Spinal cord (tissue), 10 donors: ENCODE measurements at places on chromosomes 2 and 18. TPM values are rescaled to one million over a fixed set of nuclear protein-coding genes. Genes with fewer than 3 reads are reported as not detected.

The BOLL gene
- not detected for total RNA-seq

The RGPD3 gene
- total RNA-seq: 0.50 TPM

The ATP6V1C2 gene
- total RNA-seq: 0.77 TPM

The NFE2L2 gene
- 87.9 TPM for total RNA-seq

The LRATD1 gene
- 15.8 TPM for total RNA-seq

The PROKR1 gene
- 2.2 TPM for total RNA-seq

The TCF7L1 gene
- total RNA-seq: 6.5 TPM

The CRYGD gene
- total RNA-seq: 0.83 TPM

GRCh38 chr2:12560618-12561017 lies 156.1 kb upstream of the TRIB2 start:
- no peaks in the 10 kb centered on the region for H3K4me1 ChIP-seq
- no peaks in the 10 kb centered on the region for H3K27me3 ChIP-seq
- no peak overlapping the region for H3K27ac ChIP-seq
- DNase-seq: no peak
- H3K4me3 ChIP-seq: no peak overlapping the region

GRCh38 chr2:152924219-152924618 lies 205.8 kb downstream of the ARL6IP6 start:
- H3K4me1 ChIP-seq: peaks cover 5% of the 10 kb centered on the region
- H3K4me3 ChIP-seq: no peak overlapping the region
- H3K27ac ChIP-seq: no peak overlapping the region

GRCh38 chr18:37935086-37935485 lies 369.5 kb upstream of the CELF4 start:
- H3K27ac ChIP-seq: no peak overlapping the region
- H3K27me3 ChIP-seq: no peaks in the 10 kb centered on the region
- DNase-seq: no peak
- no peak overlapping the region for H3K4me3 ChIP-seq

DNA sequence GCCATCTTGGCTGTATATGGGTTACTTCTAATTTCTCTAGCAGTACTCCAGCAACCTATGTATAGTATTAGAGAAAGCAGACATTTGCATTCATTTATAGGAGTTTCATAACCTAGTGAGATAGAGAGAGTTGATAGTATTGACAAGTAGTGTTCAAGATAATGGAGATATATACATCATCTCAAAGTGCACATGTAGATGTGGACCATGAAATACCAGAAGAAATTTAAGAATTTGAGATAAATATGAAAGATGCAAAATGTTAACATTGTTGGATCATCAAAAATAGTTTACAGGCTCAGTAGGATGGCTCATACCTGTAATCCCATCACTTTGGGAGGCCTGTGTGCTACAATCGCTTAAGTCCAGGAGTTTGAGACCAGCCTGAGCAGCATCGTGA lies 243.0 kb downstream of the MBD5 start:
- H3K4me3 ChIP-seq: no peak overlapping the region
- no peaks in the 10 kb centered on the region for H3K4me1 ChIP-seq
- peaks cover 2% of the 10 kb centered on the region for H3K36me3 ChIP-seq
- DNase-seq: no peak

DNA sequence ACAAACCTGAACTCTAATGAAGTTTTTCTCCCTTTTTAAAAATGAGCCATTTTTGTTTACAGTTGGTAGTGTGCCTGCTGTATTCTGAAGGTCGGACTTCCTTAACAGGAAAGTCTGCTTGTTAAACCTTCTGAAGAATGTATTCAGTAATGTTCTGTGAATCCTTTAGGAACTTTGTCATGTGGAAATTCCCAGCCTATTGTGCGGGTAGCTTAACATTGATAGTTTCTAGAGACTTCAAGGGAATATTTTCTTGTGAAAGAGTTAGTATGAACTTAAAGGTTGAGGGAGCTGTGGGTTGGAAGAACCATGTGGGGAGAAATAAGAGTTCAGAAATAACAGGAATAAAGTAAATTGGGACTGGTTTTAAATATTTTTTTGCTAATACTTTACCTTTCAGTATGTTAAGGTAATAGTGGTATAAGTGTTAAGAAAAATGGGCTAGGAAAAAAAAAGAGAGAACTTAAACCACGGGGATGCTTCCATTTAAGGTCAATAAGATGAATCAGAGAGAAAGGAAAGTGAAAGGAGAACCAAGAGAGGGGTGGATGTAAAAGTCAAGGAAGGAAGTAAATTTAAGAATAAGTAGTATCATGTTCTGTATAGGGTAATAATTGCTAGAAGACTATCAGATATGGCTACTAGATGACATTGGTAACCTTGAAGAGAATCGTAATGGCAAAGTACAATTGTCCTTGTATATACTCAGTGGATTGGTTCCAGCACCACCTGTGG lies 90.5 kb downstream of the PMS1 start:
- no peak for DNase-seq
- no peak overlapping the region for H3K4me3 ChIP-seq
- H3K4me1 ChIP-seq: no peaks in the 10 kb centered on the region
- H3K27me3 ChIP-seq: no peaks in the 10 kb centered on the region
- peaks cover 7% of the 10 kb centered on the region for H3K36me3 ChIP-seq

GRCh38 chr2:228987441-228988155 lies 283.5 kb downstream of the PID1 start:
- H3K4me3 ChIP-seq: no peak overlapping the region
- H3K27me3 ChIP-seq: no peaks in the 10 kb centered on the region
- H3K4me1 ChIP-seq: no peaks in the 10 kb centered on the region
- H3K27ac ChIP-seq: no peak overlapping the region

GRCh38 chr2:11393711-11394236 lies 49.3 kb upstream of the ROCK2 start:
- H3K27me3 ChIP-seq: no peaks in the 10 kb centered on the region
- H3K27ac ChIP-seq: peak overlapping the region; percentile 57
- no peaks in the 10 kb centered on the region for H3K36me3 ChIP-seq
- H3K4me1 ChIP-seq: peaks cover 44% of the 10 kb centered on the region
- no peak overlapping the region for H3K4me3 ChIP-seq
- no peak for DNase-seq

DNA sequence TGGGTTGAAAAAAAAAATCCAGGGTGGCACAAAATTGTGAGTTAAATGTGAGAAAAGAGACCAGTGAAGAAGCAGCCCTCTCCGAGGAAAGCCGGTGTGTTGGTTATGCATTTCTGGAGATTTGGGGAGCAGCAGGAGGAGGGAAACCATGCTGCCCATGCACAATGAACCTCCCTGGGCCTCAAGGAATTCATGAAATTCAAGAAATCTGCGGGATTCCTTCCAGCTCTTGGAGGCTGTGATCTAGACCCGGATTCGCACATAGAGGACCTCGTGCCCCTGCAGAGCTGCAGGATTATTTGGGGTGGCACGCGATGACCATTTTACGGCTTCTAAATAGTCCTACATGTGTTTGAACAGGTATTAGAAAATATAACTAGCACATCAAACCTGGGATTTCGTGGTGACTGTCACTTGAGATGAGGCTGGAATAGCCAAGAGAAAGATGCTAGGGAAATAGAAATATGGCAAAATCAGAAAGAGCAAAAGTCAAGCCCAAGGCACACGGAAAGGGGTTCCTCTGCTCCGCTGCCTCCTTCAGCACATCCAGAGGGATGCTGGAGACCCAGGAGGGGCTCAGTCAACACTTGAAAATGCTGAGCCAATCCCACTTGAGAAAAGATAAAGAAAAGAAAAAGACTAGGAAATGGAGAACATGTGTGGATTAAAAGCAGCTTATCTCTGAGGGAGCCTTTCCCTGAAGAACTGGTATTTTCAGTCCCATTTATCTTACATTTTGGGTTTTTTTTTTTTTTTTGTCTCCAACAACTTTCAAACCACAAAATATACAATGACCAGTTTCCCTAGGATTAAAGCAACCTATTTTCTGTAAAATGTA lies 22.0 kb downstream of the KCTD1 start:
- no peak overlapping the region for H3K4me3 ChIP-seq
- H3K27me3 ChIP-seq: no peaks in the 10 kb centered on the region
- H3K27ac ChIP-seq: no peak overlapping the region
- peaks cover 3% of the 10 kb centered on the region for H3K4me1 ChIP-seq

GRCh38 chr2:18585526-18585925 lies 3.8 kb downstream of the NT5C1B start:
- H3K4me1 ChIP-seq: no peaks in the 10 kb centered on the region
- no peak for DNase-seq
- H3K4me3 ChIP-seq: no peak overlapping the region
- H3K36me3 ChIP-seq: no peaks in the 10 kb centered on the region
- no peaks in the 10 kb centered on the region for H3K27me3 ChIP-seq
- no peak overlapping the region for H3K27ac ChIP-seq

- peak overlapping the region; percentile 40 for H3K4me3 ChIP-seq
- no peak for DNase-seq
- no peak overlapping the region for H3K27ac ChIP-seq
- H3K27me3 ChIP-seq: no peaks in the 10 kb centered on the region
- H3K36me3 ChIP-seq: no peaks in the 10 kb centered on the region
Measured at GRCh38 chr2:187552828-187553681, 1.2 kb downstream of the TFPI start.

GRCh38 chr18:26040051-26040656 lies 50.3 kb downstream of the SS18 start:
- no peaks in the 10 kb centered on the region for H3K4me1 ChIP-seq
- H3K27me3 ChIP-seq: no peaks in the 10 kb centered on the region

DNA sequence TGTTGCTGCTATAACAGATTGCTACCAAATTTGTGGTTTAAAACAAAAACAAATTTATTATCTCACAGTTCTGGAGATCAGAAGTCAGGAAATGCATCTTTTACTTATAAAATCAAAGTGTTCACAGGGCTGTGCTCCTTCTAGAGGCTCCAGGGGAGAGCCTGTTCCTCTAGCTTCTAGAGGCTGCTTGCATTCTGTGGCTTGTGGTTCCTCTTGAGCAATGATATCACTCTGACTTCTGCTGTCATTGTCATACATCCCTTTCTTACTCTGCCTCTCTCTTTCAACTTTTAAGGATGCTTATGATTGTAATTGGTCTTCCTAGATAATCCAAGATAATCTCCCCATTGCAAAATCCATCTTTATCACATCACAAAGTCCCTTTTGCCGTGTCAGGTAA lies 6.1 kb upstream of the DCC start:
- no peak for DNase-seq
- H3K27ac ChIP-seq: no peak overlapping the region
- no peaks in the 10 kb centered on the region for H3K36me3 ChIP-seq
- H3K27me3 ChIP-seq: no peaks in the 10 kb centered on the region
- no peak overlapping the region for H3K4me3 ChIP-seq
- no peaks in the 10 kb centered on the region for H3K4me1 ChIP-seq

DNA sequence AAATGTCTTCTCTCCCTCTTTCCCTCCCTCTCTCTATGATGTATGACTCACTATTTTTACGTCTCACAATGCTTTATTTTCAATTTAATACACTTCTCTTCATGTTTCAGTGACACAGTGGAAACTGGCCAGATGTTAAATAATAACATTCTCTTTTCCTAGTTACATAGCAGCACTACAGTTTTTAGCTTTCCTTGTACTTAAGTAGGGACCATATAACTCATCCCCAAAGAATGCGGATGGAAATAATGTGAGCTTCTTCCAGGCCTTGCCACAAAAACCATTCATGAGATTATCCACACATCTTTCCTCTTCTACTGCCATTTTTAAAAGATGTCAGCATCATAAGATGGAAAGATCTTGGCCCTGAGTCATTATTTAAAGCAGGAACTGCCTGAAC lies 789.4 kb downstream of the LRP1B start:
- H3K36me3 ChIP-seq: no peaks in the 10 kb centered on the region
- DNase-seq: no peak
- no peaks in the 10 kb centered on the region for H3K27me3 ChIP-seq
- H3K4me3 ChIP-seq: no peak overlapping the region
- no peaks in the 10 kb centered on the region for H3K4me1 ChIP-seq
- no peak overlapping the region for H3K27ac ChIP-seq

- H3K36me3 ChIP-seq: no peaks in the 10 kb centered on the region
- no peak overlapping the region for H3K4me3 ChIP-seq
- H3K4me1 ChIP-seq: peaks cover 3% of the 10 kb centered on the region
- no peak overlapping the region for H3K27ac ChIP-seq
- DNase-seq: peak; percentile 57
Measured at GRCh38 chr2:165016772-165017411, 61.6 kb upstream of the SLC38A11 start.

GRCh38 chr2:14975381-14975780 lies 342.9 kb downstream of the LRATD1 start:
- no peak overlapping the region for H3K27ac ChIP-seq
- H3K4me3 ChIP-seq: no peak overlapping the region
- no peaks in the 10 kb centered on the region for H3K27me3 ChIP-seq
- DNase-seq: no peak
